Fibroblast of skin of right quadriceps (primary cell): ENCODE measurements at places on chromosomes 3 and 15.

DNA sequence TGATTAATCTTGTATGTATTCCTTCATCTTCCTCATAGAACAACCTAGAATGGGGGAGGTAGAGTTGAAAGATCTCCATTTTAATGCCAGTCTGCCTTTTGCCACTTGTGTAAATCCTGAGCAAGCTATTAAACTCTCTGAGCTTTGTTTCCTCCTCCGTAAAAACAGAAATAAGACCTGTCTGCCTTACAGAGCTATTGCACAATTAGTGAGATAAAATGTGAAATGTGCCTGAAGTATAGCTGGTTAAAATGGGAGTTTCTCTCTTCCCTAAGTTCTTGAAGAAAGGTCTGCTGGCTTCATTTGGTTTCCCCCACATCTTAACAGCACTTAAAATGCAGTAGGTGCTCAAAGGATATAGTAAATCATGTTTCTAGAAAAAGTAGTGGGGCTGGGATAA is 19.0 kb downstream of the ALDH1A2 start:
- no peak for DNase-seq

DNA sequence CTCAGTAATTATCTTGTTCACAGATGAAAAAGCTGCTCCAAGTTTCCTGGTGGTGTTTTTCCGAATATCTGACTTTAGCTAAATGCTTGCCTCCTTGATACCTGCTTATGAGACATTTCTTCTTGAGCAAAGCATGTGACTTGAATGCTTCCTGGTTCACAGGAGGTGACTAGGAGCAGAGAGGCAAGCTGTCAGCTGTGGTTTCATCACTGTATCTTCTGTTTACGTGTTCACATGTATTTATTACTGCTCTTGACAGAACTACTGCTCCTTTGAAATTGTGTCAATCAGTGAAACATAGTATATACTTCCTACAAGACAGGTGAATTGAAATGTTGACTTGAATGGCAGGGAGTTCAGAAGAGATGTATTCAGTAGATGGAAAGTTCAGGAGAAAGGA is 8.9 kb upstream of the SPPL2A start:
- DNase-seq, result no peak

DNA sequence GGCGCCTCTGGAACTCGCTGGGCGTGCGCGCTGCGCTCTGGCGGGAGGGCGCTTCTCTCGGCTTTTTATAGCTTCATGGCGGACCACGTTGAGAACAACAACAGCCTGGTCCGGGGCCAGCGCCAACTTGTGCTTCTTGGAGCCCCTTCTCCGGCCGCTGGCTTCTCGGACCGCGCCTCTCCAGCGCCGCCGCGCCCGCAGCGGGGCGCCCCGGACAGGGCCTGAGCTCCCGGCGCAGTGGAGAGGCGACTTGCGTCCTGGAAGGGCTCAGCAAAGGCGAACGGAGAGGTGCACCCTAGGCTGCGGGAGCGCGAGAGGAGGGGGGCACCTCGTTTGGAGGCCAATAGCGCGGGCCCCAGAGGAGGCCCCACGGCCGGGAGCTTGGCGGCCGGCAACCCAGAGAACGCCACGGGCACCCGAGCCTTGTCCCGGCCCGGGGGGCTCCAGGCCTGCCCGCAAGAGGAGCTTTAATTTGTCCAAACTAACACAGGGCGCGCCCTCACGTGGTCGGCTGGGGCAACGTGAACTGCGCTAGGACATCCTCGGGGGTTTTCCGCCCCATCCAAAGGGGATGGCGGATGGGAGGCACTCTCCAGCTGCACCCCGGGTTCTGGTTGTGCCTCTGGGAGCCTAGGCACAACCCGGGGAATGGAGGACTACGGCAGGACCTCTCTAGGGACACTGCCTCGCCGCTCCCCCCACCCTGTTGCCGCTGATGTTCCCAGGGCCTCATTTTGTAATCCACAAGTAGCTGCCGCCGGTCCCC is 37.8 kb downstream of the HMCES start:
- peak; percentile 83 for DNase-seq

DNA sequence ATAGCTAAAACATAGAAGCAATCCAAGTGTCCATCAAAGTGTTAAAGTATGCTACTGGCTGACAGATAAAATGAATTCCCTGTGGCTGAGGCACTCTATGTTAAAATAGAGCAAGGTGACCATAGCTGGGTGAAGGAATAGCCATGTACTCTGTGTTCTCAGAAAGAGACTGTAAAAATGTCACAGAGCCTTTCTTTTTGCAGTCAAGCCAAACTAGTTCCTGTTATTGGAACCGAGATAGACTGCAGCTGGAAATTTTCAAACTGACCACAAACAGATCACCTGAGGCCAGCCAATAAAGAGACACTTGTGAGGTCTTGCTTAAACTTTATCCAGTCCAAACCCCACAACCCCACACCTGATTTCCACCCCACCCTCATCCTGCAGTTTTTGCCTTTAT is 422.8 kb upstream of the NAALADL2 start:
- no peak for DNase-seq
